ENCODE measurements at places on chromosomes 5 and 9.

DNA sequence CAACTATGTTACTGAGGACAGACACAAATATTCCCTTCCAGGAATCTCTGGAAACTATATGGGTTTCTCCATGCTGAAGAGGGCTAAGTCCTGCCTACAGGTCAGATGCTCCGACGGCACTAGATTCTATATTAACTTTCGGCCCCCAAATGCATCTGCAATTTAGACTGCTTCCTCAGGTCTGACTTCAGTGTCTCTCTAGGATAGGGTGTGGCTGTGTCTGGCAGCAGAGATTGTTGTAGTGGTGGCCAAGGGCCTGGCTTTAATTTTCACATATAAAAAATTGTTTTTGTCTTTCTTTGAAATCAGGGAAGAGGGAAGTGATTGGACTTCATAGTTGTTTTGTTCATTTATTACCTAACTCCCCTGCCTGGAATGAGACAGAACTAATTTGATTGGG is 101.8 kb downstream of the PJA2 start:
- no peak for DNase-seq

- DNase-seq, result no peak
Measured at GRCh38 chr9:16258708-16259107, 611.8 kb downstream of the BNC2 start.

DNA sequence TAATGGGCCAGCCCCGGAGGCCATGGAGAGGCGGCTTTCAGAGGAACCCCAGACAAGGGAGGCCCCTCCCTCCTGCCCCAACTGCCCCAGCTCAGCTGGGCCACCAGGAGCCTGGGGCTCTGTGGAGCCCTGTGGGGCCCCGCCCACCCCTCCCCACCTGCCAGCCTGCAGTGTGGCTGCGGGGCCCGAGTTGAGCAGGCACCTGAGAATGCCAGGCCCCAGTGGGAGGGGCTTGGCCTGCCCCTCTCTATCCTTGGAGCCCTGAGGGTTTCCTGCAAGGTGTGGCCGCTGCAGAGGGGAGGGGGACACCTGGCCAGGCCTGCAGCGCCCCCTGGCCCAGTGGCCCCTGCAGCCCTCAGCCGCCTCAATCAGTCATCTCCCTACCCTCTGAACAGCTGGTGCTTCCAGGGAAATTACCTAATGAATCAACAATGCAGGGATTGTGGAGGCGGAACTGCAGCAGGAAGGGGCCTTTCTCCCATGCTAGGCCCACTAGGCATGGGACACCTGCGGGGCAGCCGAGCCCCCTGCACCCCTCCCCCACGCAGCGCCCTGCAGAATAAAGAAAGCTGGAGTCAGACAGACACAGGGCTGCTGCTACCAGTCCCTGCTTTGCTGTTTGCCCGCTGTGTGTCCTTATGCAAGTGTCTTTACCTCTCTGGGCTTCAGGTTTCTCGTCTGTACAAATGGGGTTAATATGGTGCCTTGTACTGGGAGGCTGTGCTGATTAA is 48.0 kb downstream of the LMX1B start:
- no peak for DNase-seq

- DNase-seq, result no peak
Measured at GRCh38 chr5:62496876-62497275, 81.7 kb upstream of the LRRC70 start.

DNA sequence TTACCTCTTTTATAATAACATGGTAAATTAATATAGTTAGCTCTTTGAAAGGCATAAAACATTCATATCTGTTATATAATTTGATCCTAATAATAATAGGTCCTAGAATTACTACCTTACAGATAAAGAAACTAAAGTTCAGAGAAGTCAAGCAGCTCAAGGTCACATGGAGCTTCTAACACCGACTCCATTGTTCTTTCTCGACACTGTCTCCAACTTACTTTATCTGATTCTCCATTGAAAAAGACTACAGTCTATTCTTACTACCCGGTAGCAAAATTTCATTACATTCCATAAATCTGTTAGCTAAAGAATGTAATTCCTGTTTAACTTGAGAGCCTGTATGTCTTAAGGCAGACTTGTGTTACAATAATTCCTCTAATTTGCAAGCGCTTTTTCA is 96.3 kb upstream of the TMEM161B start:
- no peak for DNase-seq

DNA sequence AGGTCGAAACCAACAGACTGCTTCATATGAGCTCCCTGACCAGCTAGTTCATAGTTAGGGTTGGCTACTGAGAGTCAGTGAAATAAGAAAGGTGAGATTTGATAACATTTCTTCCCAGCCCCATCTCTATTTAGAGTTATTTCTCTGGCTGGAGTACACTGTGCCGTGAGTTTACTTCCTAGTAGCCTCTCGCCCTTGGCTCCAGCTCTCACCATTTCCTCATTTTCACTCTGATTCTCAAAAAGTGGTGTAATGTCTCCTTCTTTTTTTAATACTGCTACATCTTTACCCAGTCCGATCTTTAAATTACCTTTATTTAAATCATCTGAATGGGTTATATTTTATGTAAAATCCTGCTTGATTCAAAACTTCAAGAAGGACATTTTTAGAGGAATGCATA is 100.4 kb upstream of the FAM174A start:
- DNase-seq, result no peak

GRCh38 chr5:1386274-1386717 is 41.4 kb upstream of the CLPTM1L start:
- peak; percentile 59 for DNase-seq
